ENCODE measurements at places on chromosomes 7 and 10. TPM values are rescaled to one million over a fixed set of nuclear protein-coding genes. Genes with fewer than 3 reads are reported as not detected.

DNA sequence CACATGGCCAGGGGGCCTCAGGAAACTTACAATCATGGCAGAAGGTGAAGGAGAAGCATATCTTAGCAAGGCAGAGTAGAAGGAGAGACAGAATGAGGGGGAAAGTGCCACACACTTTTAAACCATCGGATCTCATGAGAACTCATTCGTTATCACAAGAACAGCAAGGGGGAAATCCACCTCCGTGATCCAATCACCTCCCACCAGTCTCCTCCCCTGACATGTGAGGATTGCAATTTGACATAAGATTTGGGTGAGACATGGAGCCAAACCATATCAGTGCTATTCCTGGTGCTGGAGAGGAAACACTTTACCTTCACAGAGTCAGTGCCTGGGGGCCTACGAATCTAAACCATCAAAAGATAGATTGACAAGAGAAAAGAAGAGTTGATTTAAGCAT, 61.8 kb downstream of the LGI1 start:
- no peaks in the 10 kb centered on the region for H3K4me1 ChIP-seq
- DNase-seq: no peak
- no peak overlapping the region for H3K4me3 ChIP-seq
- H3K27me3 ChIP-seq: peaks cover 9% of the 10 kb centered on the region
- H3K27ac ChIP-seq: no peak overlapping the region

DNA sequence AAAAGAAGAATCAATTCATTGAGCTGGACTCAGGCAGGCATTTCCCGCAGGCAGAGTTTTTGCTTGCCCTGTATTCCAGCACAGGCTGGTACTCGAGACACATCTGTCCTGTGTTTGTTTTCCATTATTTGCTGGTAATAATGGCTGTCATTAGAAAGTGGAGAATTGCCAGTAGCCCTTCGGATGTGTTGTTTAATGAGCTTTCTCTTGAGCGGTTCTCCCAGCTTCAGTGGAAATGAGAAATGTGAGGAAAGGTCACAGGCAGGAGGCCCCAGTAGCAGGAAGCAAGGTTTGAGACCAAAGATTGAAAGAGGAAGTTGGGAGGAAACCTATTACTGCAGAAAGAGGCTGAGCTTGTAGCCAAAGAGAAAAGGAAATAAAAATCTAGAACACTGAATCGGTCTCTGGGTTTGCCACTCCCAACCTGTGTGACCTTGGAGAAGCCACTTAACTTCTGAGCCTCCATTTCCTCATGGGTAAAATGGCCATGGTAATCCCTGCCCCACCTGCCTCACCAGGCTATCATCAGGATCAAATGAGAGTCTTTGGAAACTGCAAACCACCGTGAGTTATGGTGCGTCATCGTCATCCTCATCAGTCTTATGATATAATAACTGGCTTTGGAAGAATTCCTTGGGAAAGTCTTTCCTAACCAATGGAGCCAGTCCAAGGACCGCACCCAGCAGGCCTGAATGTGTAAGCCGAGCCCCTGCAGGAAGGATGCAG, 67.7 kb downstream of the TACR2 start:
- H3K4me3 ChIP-seq: no peak overlapping the region
- H3K27me3 ChIP-seq: no peaks in the 10 kb centered on the region
- H3K27ac ChIP-seq: peak overlapping the region; percentile 94
- DNase-seq: peak; percentile 81
- H3K36me3 ChIP-seq: peaks cover 12% of the 10 kb centered on the region

The CRPPA gene
- polyA plus RNA-seq: 0.66 TPM

The LRRC17 gene
- 0.20 TPM for polyA plus RNA-seq

The ZNF727 gene
- 0.05 TPM for polyA plus RNA-seq
